Pancreas (tissue), 10 donors: ENCODE measurements at places on chromosomes 4 and X.

DNA sequence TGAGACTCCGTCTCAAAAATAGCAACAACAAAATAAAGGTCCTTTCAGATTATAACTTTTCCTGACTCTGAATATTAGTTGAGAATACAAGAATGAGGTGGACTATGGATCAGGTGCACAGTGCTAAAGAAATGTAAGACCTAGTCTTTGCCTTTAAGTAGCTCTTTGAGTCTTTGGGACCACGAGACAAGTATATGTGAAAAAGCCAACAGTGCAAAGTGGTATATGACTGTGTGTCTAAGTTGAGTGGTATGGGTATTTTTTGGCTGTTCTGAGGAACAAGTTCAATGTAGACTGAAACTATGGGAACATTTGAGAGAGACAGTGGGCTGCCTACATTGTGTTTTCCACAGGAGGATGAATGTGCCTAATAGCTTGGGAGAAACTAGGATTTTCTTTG is 2.8 kb downstream of the GAB1 start:
- DNase-seq: no peak

DNA sequence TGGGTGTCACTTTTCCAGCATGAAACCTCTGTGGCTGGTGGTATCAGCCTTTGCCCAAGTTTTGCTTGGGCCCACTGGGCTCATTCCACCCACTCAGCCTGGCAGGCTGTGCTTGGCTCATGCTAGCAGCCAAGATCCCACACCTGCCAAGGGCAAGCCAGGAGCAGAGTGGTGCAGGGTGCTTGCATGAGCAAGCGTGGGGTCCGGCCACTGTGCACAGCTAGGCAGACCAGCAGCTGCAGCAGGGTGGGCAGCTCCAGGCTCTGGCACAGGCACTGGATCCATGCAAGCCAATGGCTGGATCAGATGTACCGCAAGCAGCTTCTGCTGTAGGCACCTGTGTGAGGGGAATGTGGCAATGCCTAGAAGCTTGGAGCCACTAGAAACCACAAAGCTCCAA is 253.9 kb downstream of the SPOCK3 start:
- peak; percentile 55 for DNase-seq

- DNase-seq: peak; percentile 76
These were observed 409.0 kb downstream of the BCOR start for GRCh38 chrX:39688576-39689375.

GRCh38 chr4:95061220-95061619 is 303.5 kb downstream of the BMPR1B start:
- no peak for DNase-seq

- DNase-seq: no peak
These were observed 6.6 kb downstream of the SYN1 start for GRCh38 chrX:47613082-47613481.

DNA sequence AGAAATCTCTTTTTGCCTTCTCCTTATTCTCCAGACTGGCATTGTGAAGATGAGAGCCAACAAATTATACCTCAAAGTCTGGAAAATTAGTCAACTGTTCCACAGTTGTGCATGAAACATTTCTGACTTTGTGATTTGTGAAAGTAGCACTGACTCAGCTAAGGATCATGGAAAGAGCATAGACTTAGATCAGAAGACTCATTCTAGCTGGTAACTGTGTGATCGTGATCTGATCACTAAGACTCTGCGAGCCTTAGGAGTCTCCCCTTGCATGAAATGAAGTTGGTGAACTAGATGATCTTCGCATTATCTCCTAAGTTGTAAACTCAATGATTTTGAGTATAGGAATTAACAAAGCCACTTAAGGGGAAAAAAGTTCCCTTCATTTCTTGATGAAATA is 668.1 kb downstream of the RPA4 start:
- no peak for DNase-seq

DNA sequence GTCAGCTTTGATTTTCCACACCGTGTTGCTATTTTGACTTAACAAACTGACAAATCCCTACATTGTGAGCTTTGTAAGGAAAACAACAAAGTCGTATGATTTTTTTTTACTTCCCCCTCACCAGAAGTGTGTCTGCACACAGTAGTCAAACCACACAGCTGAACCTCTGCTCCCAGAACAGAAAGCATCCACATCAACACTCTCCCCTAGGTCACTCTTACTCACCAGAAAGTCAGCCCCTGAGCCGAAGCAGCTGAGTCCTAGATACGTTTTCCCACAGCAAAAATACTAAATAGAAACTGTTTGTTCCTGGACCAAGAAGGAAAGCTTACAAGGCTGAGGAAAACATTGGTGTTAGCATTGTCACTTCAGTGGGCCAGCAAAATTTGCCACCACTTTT is 305.7 kb downstream of the DHX15 start:
- DNase-seq: no peak

DNA sequence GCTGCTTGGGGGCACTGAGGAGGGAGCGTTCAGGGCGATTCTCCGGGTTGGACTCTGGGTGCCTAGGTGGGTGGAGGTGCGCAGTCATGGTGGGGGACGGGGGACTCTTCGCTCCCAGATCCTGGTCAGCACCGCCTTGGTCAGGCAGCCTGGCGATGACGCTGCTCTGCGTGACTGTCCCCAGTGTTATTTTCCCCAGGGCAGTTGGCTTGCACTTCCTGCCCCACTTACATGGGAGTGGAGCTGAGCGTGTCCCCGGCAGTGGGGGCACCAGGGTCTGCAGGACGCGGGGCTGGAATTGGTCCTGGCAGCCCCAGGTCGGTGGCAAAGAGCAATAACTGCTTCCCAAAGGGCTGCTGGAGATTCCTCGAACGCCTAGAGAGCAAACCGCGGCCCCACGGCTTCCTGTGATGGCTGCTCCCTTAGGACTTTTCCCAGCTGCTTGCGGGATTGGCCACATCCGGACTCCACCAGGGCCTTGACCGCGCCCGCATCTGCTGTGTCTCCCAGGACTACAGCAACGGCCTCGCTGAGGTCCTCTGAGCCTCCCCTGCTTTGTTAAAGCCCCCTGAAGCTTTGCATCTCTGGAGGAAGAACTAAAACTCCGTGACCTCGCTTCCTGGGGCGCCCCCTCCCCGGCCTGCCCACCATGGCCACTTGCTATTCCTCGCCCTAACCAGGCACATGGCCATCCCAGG is 35.3 kb upstream of the GPR78 start:
- DNase-seq: no peak

DNA sequence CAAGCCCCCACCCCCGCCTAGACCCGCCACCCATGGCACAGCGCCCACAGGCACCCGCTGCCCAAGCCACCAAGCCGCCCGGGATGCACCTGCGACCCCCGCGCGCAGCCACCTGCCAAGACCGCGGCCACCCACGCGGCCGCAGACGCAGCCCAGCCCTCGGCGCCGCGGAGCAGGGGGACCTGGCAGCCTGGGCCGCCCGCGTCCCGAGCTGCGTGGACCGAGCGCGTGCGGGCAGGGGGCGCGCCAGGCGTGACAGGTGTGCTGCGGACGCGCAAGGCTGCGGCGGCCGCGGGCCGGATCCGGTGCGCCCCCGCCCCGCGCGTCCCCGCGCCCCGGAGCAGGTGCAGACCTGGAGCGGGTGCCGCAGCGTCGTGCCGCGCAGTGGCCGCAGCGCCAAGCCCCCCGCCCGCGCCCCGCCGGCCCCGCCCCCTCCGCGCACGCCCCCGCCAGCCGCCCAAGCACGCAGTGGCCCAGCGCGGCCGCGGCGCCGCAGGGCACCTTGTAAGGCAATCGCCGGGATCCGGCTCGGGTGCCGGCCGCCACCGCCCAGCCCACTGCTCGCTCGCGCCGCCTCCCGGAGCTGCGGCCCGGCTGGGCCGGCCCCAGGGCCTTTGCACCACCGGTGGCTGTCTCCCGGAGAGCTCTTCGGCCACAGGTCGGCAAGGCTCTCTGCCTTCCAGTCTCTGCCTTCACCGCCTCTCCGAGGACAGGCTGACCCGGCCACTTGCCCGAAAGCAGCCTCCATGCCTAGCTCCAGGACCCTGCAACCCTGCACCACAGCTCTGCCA is at the start of gene PNCK:
PNCK (minus strand) TSS at position 386 of the 791 bp plus-strand sequence. CDS start 737 bp downstream, outside the sequence.
- DNase-seq: no peak

- no peak for DNase-seq
These were observed 97.0 kb downstream of the MID1IP1 start for GRCh38 chrX:38898261-38898660.

GRCh38 chr4:36211084-36211483 is 33.2 kb downstream of the ARAP2 start:
- no peak for DNase-seq

DNA sequence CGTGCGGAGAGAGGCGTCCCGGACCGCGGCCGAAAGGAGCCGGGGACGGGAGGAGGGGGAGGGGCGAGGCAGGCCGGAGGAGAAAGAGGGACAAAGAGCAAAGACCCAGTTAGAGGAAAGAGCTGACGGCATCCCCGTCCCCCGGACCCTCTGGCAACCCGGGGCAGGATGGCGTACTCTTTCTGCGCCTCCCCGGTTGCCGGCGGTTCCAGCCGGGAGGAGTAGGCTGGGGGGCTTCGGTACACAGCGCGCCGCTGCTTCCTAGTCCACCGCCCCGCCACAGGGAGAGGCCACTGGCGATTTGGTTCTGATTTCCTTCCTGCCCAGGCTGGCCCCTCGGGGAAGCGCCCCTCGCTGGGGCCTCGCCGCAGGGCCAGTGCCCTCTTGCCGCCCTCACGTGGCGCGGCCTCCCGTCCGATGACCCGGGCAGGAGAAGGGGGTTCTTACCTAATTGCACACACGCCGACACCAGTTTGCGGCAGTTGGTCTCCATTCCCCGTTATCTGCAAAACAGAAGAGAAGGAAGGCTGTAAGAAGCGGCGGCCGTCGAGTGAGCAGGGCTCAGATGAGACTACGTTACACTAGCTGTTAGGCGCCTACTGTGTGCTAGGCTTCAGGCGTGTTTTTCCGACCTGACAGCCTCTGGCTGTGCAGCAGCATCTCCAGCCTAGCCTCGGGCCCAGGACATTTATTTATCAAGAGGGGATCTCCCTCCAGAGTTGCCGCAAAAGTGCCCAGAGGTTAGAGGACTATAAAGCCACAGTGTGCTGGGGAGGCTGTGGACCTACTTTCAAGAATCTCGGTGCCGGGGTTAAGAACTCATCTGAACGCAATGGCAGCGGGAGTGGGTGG is 9.9 kb upstream of the PITX2 start:
- DNase-seq: no peak

DNA sequence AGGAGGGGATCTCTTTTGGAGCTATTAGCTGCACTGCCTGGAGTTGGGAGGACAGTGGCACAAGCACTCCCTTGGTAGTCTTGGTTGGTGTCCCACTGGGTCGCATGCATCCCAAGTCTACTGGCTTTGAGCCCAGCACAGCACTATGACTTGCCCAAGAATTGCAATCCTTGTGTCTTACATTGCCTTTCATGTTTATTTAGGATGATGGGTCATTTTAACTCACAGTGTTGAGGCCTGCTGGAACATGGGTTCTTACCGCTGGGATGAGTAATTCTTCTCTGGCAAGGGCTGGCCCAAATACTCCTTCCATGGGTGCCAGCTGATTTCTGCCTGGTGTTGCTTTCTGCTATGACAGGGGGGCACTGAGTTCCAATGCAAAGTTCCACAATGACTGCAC is 185.5 kb downstream of the TEX13C start:
- no peak for DNase-seq

DNA sequence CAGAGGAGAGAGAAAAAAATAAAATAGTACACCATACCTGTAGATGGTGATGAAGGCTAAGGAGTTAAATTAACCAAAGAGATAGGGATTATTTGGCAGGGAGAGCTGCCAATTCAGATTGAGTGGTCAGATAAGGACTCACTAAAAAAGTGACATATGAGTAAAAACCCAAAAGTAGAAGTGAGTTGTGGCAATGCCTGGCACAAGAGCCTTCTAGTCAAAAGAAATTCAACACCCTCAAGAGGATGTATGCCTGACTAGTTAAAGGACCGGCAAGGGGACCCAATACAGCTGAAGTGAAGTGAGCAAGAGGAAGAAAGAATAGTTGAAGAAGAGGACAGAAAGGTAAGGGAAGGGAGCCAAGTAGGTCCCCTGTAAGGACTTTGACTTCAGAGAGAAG is 34.9 kb downstream of the ELF2 start:
- DNase-seq: no peak

- no peak for DNase-seq
These were observed 23.2 kb upstream of the RASL11B start for GRCh38 chr4:52838729-52839586.

DNA sequence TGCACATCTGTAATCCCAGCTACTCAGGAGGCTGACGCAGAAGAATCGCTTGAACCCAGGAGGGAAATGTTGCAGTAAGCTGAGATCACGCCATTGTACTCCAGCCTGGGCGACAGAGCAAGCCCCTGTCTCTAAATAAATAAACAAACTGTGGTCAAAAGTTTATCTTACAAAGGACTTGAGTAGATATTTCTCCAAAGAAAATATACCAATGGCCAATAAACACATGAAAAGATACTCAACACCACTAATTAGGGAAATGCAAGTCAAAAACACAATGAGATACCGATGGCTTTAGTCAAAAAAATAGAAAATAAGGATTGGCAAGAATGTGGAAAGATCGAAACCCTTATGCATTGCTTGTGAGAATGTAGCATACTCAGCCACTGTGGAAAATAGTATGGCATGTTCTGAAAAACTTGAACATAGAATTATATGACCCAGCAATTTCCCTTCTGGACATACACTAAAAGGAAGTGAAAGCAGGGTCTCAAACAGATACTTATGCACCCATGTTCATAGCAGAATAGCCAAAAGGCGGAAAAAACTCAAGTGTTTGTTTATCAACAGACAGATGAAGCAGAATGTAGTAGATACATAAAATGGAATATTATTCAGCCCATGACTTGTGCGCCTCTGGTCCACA is 2.0 kb upstream of the CFAP97 start:
- no peak for DNase-seq

DNA sequence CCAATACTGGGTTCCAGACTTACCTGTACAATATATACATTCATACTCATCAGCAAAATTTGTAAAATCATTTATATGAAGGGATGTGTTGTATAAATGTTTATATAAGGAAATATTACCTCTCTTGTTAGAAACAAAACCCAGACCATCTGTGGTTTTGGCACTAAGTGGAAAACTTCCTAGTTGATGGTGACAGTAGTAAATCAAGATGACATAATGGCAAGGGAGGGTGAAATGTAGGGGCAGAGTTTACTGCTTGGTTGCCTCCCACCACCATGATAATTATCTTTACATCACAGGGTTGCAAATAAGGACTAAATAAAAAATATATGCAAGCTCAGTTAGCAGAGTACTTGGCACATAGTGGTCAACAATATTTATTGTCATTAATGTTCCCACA is 365.3 kb upstream of the TEX13C start:
- DNase-seq: no peak

- DNase-seq: no peak
These were observed 185.9 kb downstream of the SHROOM3 start for GRCh38 chr4:76620723-76621468.

DNA sequence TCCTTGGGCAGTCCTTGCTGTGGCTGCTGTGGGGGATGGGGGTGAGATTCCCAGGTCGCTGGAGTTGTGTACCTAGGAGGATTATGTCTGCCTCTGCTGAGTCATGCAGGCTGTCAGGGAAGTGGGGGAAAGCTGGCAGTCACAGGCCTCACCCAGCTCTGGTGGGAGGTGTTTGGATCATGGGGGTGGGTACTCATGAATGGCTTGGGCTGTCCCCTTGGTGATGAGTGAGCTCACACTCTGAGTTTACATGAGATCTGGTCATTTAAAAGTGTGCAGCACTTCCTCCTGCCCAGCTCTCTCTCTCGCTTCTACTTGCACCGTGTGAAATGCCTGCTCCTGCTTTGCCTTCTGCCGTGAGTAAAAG is 24.6 kb upstream of the PDLIM3 start:
- DNase-seq: no peak

- DNase-seq: no peak
These were observed 141.8 kb downstream of the SMIM20 start for GRCh38 chr4:26055855-26056254.
